ENCODE measurements at places on chromosomes 11 and 22.

DNA sequence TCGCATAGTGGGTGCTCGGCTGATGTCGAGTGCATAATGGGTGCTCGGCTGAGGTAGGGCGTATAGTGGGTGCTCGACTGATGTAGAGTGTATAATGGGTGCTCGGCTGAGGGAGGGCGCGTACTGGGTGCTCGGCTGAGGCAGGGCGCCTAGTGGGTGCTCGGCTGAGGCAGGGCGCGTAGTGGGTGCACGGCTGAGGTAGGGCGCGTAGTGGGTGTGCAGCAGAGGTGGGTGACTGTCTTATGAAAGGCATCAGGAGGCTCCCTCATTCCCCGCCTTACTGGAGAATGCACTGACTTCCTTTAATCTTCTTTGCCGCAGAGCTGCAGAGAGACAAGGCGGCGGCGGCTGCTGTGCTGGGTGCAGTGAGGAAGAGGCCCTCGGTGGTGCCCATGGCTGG is 33.8 kb downstream of the ARHGAP8 start:
- no peak for DNase-seq

DNA sequence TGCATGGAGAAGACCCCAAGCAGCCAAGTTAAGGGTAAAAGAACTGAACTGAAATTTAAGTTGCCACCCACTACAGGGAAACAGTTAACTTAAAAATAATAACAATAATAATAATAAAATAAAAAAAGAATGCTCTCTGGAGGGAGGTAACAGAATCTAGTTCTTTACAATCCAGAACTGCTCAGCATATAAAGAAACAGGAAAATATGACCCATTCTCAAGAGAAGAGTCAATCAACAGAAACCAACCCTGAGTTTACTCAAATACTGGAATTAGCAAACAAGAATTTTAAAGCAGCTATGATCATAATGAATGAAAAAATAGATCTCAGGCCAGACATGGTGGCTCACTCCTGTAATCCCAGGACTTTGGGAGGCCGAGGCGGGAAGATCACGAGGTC is 53.8 kb downstream of the DENND5A start:
- DNase-seq = no peak

DNA sequence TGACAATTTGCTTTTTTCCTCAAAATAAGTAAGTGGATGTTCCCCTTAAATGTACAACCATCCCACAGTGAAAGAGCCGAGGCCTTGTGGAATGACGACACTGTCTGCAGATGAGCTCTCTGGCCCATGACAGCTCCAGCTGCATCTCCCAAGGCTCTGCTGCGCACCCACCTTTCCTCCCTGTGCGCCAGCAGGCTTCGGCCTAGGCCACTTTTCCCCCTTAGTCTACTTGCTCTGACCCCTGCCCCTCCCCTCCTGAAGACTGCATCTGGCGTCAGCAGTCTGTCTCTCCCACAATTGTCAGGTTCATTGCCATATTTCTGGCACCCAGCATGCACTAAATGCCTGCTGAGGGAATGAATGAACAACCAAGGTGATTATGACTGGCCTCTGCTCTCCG is 2.0 kb downstream of the TOP3B start:
- no peak for DNase-seq

DNA sequence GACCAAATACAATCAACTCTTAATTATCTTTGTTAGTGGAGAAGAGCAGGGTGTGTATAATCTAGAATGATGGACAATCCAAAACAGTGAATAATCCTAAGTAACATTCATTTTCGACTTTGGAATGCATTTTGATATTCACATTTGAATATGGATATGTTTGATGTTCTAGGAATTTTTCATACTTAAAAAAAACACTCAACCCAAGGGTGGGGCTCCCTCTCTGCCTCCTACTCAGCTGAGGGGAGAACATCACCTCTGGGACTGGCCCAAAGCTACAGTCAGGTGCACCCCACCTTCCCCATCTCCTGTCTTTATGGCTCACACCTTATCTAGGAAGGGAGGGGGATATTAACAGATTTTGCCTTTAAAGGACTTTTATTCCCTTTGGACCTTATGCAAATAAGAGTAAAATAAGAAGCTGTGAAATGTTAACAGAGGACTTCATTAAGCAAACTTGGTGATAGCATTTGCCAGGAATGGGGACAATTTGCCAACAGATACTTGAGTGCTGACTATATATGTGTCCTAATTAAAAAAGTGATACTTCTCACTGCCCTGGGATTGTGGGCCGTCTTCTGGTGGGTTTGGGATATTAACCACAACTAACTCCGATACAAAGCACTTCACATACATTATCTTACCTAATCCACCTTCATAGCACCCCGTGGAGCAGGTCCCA is 187.0 kb downstream of the ST3GAL4 start:
- DNase-seq = no peak

DNA sequence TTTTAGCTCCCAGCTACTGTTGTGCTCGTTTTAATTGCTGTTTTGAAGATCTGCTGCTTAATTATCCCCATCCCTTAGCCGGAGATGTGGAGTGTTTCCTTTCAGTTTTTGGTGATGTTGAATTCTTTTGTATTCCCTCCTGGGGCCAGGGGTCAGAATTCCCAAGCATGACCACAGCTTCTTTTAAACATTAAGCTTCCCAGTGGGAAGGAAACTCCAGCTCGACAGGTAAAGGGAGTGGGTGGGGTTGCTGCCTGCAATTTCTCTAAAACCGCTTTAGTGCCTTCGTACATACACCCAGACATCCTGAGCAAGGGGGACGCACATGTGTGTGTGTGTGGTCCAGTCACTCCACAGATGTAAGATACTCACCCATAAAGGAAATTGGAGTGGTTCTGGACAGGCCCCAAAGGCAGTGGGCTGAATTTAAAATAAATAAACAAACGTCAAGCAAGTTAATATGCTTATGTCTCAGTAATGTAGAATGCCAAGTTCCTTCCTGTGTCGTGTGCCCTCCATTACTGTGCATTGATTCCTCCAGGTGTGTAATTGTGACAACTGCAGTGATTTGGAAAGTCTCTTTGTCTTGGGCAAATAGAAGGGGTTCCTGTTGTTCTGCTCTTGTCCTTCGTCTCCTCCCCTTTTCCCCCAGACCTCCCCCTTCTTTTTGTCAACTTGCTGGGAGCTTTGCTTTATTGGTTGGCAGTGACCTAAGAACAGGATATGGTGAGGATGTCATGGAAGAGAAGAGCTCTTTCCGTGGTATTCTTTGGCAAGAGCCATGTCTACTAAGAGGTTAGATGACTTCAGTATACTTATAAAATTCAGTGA is 19.2 kb upstream of the ADSL start:
- DNase-seq = no peak

GRCh38 chr11:78350091-78350645 is 67.5 kb downstream of the GAB2 start:
- DNase-seq = peak; percentile 30

- no peak for DNase-seq
These were observed 21.0 kb downstream of the NNMT start for GRCh38 chr11:114316980-114317786.

DNA sequence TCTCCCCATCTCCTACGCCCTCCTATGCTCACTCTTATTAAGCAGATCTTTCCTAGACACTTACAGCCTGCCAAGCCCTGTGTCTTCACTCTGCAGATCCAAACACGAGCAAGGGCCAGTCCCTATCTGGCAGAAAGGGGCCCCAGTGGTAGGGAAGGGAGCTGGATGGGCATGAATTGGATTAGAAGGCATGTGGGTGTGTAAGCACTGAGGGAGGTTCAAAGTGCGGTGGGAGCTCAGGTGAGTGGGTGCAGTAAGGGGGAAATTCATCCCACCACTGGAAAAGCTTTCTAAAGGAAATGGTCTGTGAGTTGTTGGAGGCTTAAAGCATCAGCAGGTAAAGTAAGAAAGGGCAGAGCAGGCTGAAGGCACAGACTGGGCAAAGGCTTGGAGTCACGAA is 5.5 kb downstream of the TMEM132A start:
- no peak for DNase-seq

DNA sequence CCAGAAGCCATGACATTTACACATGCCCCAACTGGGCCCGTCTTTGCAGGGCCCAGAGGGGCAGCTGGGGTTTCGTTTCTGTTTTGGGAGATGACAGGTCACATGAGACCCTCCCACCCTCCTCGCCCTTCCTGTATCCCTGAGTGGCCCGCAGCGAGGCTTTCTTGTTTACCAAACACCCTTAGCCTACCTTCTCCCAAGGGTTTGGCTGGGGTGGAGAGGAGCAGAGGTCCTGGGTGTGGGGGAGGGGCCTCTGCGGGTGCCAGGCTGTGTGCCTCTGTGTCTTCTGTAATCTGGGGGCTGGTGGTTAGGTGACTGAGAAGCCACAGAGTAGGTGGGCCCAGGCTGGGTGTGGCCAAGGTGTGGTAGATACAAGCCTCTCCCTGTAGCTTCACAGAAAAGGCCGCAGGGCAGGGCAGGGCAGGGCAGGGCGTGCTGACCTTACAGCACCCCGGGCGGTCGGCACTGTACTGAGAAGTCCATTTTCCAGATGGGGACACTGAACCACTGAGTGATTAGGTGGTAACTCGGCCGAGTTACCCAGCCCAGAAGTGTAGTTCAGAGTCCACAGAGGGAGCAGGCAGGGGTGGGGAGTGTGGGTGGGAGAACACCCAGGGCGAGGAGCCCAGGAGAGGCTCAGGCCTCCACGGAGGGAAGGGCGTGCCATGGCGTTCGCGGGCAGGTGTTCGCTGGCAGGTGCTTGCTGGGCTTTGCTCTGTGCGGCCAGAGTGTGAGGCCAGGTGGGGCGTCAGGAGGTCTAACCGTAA is 8.7 kb downstream of the PRR5 start:
- DNase-seq = peak; percentile 78

- DNase-seq = no peak
These were observed 72.3 kb downstream of the PRMT3 start for GRCh38 chr11:20459865-20460264.

GRCh38 chr22:17633217-17633997 is 4.9 kb upstream of the ATP6V1E1 start:
- DNase-seq = no peak

- peak; percentile 65 for DNase-seq
These were observed 15.4 kb downstream of the BAD start for GRCh38 chr11:64268893-64269539.

GRCh38 chr22:29799217-29799680 is 32.1 kb downstream of the UQCR10 start:
- no peak for DNase-seq

DNA sequence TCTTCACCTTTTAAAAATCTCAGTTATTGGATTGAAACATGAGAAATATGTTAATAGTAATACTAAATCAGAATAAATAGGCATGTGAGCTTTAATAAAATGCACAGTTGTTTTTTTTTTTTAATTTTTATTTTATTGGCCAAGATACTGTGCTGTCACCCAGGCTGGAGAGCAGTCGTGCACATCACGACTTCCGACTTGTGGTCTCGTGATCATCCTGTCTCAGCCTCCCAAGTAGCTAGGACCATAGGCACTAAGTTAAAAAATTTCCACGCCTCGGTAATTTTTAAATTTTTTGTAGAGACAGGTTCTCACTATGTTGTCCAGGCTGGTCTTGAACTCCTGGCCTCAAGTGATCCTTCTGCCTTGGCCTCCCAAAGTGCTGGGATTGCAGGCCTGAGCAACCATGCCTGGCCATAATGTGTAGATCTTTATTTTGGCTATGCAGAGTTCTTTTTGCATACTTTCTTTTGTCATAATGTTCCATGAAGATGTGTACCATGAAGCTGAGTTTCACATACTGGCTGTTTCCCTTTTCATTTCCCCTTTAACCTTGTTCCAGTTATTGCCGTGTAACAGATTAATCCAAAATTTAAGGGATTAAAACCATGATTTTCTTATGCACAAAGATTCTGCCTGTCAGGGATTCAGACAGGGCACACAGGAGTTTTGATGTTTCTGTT is 16.0 kb downstream of the CAPRIN1 start:
- no peak for DNase-seq

DNA sequence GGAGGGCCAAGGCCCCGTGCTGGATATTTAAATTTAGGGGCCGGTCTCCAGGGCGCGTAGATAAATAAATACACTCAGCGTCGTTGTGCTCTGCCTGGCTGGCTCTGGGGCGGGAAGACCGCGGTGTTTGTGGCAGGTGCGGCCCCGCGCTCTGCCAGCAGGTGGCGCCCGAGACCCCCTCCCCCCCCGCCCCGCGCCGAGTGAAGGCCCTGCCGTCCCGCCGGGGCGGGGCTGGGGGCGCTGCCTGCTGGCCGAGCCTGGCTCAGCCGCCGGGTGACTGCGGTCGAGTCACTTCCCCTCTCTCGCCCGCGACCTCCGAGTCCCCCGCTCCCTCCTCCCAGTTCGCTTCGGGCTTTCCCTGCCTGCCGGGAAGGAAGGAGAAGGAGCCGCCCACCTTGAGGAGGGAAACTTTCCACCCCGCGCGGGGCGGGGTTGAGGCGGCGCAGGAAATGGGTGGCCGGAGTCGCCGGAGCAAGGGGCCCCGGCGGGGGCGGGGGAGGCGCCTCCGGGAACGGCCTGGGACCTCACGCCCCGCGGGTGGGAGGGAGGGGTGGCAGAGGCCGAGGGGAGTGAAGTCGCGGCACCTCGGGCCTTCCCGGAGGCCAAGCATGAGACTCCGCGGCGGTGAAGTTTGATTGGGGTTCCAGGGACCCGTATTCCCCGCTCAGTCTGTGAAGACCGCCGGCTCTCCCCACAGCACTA is 1.6 kb upstream of the EHBP1L1 start:
- DNase-seq = peak; percentile 98

GRCh38 chr11:125264100-125265022 is 99.8 kb downstream of the PKNOX2 start:
- no peak for DNase-seq

DNA sequence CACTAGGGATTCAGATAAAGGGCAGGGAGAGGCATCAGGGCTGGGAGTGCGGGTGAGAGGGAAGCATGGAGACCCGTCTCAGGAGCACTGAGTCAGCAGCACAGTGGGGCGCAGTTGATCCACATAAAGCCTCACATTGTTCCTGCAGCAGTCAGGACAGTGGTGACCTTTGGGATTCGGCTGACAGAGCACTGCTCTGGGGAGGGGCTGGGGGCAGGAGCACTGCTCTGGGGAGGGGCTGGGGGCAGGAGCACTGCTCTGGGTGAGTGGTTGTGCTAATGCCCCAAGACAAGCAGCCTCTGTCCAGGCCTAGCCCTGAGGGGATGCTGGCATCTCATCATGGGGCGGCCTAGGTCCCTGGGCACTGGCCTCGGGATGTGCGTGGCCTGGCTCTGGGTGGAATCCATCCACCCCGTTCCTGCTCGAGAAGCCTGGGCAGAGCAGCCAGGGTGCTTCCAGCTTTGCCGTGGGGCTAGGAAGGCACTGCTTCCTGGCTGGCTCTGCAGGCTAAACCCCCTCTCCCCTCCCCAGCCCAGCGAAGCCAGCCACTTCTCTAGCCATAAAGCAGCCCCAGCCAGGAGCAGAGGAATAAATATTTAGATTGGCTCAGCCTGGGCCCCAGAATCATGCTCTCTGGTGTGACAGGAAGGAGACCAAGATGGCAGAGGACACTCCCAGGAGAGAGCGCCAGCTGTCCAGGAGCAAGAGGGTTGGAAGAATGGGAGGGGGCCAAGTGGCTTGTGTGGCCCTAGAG is 7.3 kb downstream of the OAF start:
- DNase-seq = no peak

Data from RPMI8226 (cell line).